ENCODE measurements at places on chromosomes 5 and 9. TPM values are rescaled to one million over a fixed set of nuclear protein-coding genes. Genes with fewer than 3 reads are reported as not detected.

Gene LVRN
- total RNA-seq, result 1.5 TPM

Gene OR2Y1
- total RNA-seq, result not detected

Gene SLC6A19
- total RNA-seq, result under 0.01 TPM

Gene SUSD3
- total RNA-seq, result 0.25 TPM

Gene ABO
- total RNA-seq, result not detected

All from temporal lobe (tissue), 4 donors.